Prostate gland (tissue), 2 donors: ENCODE measurements at places on chromosomes 1 and 21. TPM values are rescaled to one million over a fixed set of nuclear protein-coding genes. Genes with fewer than 3 reads are reported as not detected.

- H3K27me3 ChIP-seq = no peaks in the 10 kb centered on the region
- H3K36me3 ChIP-seq = peaks cover 2% of the 10 kb centered on the region
- DNase-seq = no peak
- no peak overlapping the region for H3K27ac ChIP-seq
These were observed 7.4 kb upstream of the AMPD1 start for GRCh38 chr1:114702737-114703136.

- no peak overlapping the region for H3K27ac ChIP-seq
- DNase-seq = no peak
- H3K27me3 ChIP-seq = no peaks in the 10 kb centered on the region
- no peak overlapping the region for H3K4me3 ChIP-seq
- no peaks in the 10 kb centered on the region for H3K36me3 ChIP-seq
- no peaks in the 10 kb centered on the region for H3K4me1 ChIP-seq
These were observed 114.7 kb downstream of the PBX1 start for GRCh38 chr1:164673584-164674214.

OR2T11 gene
- not detected for total RNA-seq

DNA sequence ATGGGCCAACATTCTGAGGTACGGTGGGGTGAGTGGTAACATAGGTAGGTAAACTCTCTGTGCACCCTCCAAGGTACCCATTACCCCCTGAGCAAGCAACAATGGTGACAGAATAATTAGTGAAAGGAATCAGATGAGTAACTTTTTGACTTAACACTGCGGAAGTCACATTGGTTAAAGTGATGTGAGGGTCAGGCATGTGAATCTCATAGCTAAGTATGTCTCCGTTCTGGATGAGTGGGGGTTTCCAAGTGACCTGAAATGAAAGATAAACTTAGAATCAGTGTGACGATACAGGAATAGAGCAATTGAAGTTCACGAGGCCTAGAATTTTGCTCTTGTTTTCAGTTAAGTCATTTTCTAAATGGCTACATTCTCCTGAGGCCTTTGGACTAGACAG, 311.7 kb downstream of the KCTD3 start:
- no peak overlapping the region for H3K27ac ChIP-seq
- no peak for DNase-seq
- no peaks in the 10 kb centered on the region for H3K36me3 ChIP-seq
- H3K27me3 ChIP-seq = no peaks in the 10 kb centered on the region
- H3K4me1 ChIP-seq = no peaks in the 10 kb centered on the region
- H3K4me3 ChIP-seq = no peak overlapping the region

DNA sequence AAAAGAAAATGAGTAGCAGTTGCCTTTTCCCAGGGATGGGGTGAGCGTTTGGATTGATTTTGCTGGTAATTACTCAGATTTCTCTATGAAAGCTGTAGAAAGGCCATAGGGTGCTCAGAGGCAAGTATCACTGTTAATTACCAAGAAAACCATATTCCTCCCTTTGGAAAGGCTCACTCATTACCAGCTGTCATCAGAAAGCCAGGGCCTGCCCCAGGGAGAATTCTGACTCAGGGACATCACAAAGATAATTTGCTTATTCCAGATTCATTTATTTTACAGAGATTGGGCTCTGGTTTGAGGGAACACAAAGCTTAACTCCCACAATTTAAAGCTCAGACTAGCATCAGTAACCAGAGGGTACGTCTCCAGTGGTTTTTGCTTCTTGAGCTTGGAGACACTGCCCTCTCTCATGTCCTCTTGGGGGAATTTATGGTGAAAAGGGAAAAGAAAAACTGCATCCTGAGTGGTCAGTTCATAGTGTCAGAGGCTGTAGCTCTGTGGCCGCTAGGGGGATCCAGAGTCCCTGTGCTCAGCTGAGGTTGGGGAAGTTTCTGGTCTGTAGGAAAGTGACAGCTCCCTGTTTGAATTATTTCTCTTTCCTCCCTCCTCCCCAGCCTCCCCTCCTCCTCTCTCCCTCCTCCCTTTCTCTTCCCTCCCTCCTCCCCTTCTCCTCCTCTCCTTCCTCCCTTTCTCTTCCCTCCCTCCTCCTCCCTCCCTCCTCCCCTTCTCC, 204.3 kb downstream of the KCNJ6 start:
- no peak overlapping the region for H3K4me3 ChIP-seq
- no peaks in the 10 kb centered on the region for H3K27me3 ChIP-seq
- H3K27ac ChIP-seq = no peak overlapping the region
- no peaks in the 10 kb centered on the region for H3K36me3 ChIP-seq
- H3K4me1 ChIP-seq = no peaks in the 10 kb centered on the region
- peak; percentile 47 for DNase-seq

DNA sequence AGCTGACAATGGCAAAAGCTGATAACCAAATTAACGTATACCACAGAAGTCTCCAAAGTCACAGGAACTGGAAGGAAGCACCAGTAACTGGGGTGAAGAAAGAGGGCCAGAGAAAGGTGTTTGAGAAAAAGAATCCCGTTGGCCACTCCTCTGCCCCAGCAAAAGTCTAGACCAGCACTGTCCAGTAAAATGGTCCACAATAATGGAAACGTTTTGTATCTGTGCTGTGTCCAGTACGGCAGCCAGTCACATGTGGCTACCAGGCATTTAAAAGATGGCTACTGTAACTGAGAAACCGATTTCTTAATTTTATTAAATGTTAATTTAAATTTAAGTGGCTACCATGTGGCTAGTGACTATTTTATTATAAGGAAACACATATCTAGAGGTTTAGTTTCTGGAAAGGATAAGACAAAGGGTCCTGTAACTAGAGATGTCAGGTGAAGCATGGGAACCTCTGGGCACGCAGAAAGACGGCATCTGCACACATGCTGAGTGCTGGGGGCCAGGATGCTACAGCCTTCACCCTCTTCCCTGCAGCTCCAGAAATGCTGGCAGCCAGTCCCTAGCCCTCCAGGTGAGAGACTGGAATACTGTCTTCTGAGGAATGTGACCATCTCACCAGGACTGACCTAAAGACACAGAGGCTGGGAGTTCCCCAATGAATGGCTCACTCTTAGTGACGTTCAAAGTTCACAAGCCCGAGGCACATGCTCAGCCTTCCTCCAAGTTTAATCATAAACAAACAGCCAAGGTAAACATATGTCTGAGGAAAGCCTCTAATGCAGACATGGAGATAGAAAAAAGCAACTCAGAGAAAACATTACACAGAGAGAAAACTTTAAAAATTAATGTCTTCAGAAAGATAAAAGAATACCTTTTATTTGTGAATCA, 50.7 kb downstream of the JAK1 start:
- no peak for DNase-seq
- no peaks in the 10 kb centered on the region for H3K27me3 ChIP-seq
- H3K4me1 ChIP-seq = no peaks in the 10 kb centered on the region
- no peak overlapping the region for H3K4me3 ChIP-seq

GRCh38 chr1:64471218-64472039, 1.5 kb downstream of the CACHD1 start:
- H3K36me3 ChIP-seq = no peaks in the 10 kb centered on the region
- DNase-seq = peak; percentile 25
- no peaks in the 10 kb centered on the region for H3K27me3 ChIP-seq

- H3K27me3 ChIP-seq = no peaks in the 10 kb centered on the region
- H3K4me1 ChIP-seq = no peaks in the 10 kb centered on the region
- H3K27ac ChIP-seq = no peak overlapping the region
- H3K4me3 ChIP-seq = no peak overlapping the region
- no peaks in the 10 kb centered on the region for H3K36me3 ChIP-seq
- DNase-seq = no peak
These were observed 51.5 kb downstream of the SH3BGR start for GRCh38 chr21:39503123-39503762.

DNA sequence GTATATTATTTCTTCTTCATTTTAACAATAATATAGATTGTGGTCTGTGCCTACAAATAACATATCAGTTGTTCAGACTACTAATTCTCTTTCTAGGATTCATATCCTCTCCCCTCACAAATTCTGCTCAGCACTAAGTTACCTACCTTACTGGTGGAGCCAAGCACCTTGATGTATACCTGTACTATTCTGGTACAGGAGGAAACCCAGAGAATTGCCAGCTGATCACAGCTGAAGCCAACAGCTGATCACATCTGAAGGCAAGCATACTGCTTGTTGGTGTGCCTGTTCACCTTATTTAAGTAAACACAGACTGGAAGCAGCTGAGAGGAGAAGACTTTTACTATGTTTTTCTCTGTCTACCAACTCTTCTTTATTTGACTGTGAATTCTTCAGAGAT, 101.8 kb downstream of the PBX1 start:
- no peak for DNase-seq
- H3K4me3 ChIP-seq = no peak overlapping the region
- no peaks in the 10 kb centered on the region for H3K27me3 ChIP-seq
- peaks cover 10% of the 10 kb centered on the region for H3K4me1 ChIP-seq

PODN gene
- total RNA-seq = 92.7 TPM

CYP4B1 gene
- 41.4 TPM for total RNA-seq

AQP10 gene
- total RNA-seq = 0.27 TPM

GRCh38 chr21:43760391-43760958, 15.6 kb downstream of the CSTB start:
- no peak overlapping the region for H3K4me3 ChIP-seq
- no peaks in the 10 kb centered on the region for H3K36me3 ChIP-seq
- DNase-seq = no peak
- no peaks in the 10 kb centered on the region for H3K27me3 ChIP-seq
- H3K27ac ChIP-seq = no peak overlapping the region

DNA sequence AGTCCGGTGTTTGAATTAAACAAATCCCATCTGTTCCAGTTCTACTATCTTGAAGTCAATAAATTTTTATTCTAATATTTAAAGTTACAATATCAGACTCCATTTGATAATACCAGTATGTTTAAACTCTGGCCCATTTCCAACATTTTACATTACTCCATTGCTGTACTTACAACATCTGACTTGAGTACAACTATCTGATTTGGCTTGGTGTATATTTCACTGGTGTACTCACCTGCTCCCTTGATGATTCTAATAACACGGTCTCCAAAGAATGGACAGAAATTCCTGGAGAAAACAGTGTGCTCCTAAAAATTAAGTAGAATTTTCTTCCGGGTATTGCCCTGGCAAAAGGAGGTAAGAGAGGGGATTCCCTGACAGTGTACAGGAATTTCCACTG, 680.5 kb upstream of the ADAMTS5 start:
- H3K27me3 ChIP-seq = no peaks in the 10 kb centered on the region
- no peak overlapping the region for H3K4me3 ChIP-seq
- H3K4me1 ChIP-seq = no peaks in the 10 kb centered on the region

DNA sequence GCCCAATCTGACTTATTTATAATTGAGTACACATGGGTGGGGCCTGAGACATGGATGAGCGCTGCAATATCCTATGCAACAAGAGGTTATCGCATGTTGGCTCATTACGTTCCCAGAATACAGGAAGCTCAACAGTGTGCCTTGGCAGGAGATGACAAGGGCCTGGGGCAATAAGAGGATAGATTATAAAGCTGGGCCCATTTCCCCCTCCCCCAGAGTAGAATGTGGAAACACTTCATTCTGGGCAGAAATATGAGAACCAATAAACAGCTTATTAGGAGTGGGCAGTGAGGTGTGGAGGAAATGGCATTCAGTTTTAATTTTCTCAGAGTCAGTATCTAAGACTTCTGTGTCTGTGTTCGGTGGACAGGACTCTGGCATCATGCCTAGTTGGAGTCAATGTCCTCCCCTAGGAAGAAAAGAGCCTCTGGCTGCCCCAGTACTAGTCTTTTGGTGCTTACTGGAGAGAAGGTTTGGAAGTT, 92.8 kb downstream of the PIK3R3 start:
- DNase-seq = peak; percentile 70
- no peaks in the 10 kb centered on the region for H3K4me1 ChIP-seq
- H3K4me3 ChIP-seq = no peak overlapping the region

- no peaks in the 10 kb centered on the region for H3K27me3 ChIP-seq
- H3K4me3 ChIP-seq = no peak overlapping the region
- no peaks in the 10 kb centered on the region for H3K4me1 ChIP-seq
- no peaks in the 10 kb centered on the region for H3K36me3 ChIP-seq
These were observed 29.5 kb upstream of the HNRNPU start for GRCh38 chr1:244893836-244894235.

LCE3B gene
- total RNA-seq = not detected

DNA sequence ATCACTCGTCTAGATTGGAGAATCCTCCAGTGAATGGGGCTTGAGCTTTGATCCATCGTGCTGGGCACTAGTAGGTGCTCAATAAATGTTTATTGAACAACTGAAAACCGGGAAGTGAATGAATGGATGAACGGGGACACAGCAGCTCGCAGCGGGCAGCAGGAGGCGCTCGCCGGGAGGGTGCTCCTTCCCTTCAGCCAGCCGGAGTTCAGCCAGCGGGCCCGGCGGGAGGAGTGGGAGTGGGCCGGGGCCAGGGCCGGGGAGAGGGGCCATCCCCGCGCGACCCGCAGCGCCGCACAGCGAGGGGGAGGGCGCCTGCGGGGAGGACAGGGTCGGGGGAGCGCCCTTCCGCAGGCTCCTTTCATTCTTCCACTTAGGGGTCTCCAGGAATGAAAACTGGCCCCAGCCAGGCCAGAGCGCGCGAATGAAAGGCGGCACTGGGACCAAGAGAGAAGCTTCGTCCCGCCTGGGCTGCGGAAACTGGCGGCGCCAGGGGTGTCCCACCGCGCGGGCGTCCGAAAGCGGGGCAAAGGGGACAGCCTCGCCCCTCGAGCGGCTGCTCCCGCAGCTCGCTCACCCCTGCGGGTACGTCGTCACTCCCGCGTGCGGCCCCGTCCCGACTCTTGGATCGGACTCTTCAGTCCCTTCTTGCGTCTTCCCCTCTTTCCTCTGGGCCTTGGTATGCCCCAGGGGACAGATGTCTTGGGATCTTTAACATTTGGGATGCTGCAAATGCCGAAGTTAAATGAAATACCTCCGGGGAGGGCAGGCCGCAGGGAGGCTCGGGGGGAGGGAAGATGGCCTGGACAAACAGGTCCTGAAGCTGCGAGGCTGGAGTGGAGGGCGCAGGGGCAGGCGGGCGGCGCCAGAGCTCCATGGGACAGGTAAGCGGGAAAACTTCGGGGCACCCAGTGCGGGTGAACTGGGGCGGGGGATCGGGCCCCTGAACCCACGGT, 3.6 kb upstream of the INAVA start:
- peak; percentile 30 for DNase-seq
- peak overlapping the region; percentile 60 for H3K27ac ChIP-seq
- no peaks in the 10 kb centered on the region for H3K4me1 ChIP-seq
- no peaks in the 10 kb centered on the region for H3K36me3 ChIP-seq

DNA sequence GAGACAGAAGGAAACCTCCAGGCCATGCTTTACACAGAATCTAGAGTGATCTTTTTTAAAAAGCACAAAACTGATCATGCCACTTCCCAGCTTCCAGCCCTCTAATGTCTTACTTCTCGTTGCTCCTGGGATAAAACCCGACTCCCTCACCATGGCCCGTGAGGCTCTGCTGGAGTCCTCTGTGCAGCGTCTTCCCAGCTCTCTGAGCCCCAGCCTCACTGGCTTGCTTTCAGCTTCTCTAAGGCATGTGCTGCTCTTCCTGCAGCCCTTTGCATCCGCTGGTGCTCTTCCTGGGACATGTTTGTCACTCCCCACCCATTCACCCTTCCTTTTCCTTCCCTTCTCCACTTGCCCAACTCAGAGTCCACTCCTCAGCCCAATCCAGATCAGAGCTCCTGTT, 184.1 kb downstream of the AK5 start:
- H3K36me3 ChIP-seq = no peaks in the 10 kb centered on the region
- no peaks in the 10 kb centered on the region for H3K27me3 ChIP-seq
- H3K27ac ChIP-seq = no peak overlapping the region
- H3K4me3 ChIP-seq = no peak overlapping the region
- H3K4me1 ChIP-seq = no peaks in the 10 kb centered on the region

SPRR2E gene
- not detected for total RNA-seq
